ENCODE measurements at places on chromosomes 12 and 14.

GRCh38 chr12:112149596-112149995 lies 24.2 kb downstream of the TRAFD1 start:
- no peak for DNase-seq

DNA sequence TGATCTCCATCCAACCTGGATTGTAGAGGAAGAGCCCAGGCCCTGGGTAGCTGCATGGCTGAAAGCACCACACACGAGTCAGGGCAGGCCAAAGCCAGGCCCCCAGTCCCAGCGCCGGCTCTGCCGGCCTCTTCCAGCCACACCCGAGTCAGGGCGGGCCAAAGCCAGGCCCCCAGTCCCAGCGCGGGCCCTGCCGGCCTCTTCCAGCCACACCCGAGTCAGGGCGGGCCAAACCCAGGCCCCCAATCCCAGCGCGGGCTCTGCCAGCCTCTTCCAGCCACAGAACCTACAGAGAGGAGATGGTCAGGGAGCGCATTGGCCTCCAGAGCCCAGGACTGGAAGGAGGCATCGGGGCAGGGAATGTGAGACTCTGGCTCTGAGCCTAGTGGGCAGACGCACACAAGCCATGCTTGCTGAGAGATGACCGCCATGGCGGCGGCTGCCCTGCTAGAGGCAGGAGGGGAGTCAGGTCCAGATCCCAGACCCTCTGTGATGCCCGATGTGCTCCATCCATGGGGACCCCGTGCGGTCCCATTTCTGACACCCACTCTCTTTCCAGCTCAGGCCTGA lies 30.2 kb downstream of the BEGAIN start:
- no peak for DNase-seq

- DNase-seq, result no peak
Observed at GRCh38 chr14:97380539-97380941, 583.4 kb downstream of the VRK1 start.

GRCh38 chr14:105962532-105962931 lies 436.1 kb downstream of the TMEM121 start:
- no peak for DNase-seq

- DNase-seq, result no peak
Observed at GRCh38 chr14:35046751-35047536, 872 bp downstream of the FAM177A1 start.

DNA sequence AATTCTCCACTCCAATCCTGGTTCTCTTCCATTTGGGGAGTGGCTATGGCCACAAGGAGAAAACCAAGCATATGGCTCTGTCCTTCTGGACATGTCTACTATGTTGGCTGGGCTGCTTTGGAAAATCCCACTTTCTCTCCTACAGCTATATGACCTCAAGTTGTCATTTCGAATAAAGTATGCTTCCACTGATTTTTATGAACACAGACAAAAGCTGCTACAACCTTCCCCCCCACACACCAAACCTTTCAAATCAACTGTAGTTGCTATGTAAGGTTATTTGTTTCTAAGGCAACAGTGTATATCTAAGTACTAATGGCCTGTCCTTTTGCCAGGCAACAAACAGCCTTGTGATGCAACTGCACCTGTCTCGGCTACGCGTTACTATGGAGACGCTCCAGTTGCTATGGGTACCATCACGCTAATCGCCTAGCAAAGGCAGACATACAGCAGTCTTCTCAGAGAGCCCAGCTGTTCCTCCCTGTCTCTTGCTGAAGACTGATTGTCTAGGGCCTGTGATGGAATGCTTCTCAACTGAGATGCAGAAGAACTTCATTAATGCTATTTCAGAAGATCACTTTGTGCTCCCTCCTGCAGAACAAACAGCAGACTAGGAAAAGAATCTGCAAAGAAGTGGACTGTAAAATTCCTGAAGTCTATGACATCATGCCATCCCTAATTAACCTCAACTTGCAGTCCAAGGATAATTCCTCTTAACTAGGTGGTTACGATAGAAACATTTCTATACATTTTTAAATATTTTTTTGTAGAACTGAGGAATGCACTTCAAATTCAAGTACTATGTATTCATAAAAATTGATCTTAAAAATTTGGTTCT lies 67.6 kb downstream of the FOXN3 start:
- no peak for DNase-seq

DNA sequence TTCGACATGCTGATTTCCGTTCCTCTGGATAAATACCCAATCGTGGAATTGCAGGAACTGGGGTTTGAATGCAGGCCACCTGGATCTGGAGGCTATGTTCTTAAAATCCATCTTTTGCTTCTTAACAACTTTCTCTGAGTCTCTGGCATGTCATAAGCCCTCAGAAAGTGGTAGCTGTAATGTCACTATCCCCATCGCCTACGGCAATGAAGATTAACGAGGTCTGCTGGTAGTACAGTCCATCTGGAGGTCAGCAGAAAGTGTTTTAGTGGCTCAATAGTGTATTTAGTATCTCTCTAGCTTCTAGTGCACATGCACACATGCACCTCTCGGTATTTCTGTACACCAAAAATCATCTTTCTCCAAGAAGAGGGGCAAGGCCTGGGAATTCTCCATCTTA lies 130.3 kb upstream of the NOS1 start:
- no peak for DNase-seq

GRCh38 chr12:31234053-31234840 lies 91.7 kb downstream of the SINHCAF start:
- DNase-seq, result no peak

GRCh38 chr12:24084800-24085199 lies 135.3 kb upstream of the SOX5 start:
- no peak for DNase-seq

DNA sequence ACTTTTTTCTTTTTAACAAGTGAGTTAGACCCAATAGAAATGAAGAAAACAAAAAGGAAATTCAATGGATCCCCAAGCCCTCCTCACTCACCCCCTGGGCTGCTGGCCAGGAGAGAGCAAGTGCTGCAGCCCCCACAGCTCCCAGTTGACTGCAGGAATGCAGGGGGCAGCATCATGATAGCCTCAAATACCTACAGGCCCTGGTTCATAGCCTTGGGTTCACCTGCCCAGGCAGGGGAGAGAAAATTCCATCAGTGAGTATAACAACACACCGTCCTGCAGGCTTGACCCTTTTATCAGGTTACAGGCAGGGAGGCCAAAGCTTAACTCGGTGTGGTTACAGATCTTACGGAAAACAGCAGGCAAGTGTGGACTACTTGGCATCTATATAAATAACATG lies 76.3 kb downstream of the PHLDA1 start:
- DNase-seq, result no peak

- no peak for DNase-seq
Observed at GRCh38 chr12:131943876-131944275, 5.9 kb upstream of the EP400 start.

DNA sequence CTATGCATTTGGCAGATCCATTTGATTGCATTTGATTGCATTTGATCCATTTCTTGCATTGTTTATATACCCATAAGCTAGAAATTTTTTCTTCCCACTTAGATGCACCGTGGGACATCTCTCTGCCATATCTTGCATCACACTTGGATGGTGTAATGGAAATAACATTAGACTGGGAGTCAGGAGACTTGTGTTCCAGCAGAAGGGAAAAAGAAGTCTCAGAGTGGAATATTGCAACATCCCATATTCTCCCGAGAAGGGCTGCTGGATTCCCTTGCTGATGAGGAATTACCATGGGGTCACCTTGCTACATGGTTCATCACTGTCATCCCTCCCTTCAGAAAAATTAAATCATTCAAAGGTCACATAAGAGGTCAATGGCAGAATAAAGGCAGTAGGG lies 78.1 kb downstream of the KSR2 start:
- DNase-seq, result no peak

DNA sequence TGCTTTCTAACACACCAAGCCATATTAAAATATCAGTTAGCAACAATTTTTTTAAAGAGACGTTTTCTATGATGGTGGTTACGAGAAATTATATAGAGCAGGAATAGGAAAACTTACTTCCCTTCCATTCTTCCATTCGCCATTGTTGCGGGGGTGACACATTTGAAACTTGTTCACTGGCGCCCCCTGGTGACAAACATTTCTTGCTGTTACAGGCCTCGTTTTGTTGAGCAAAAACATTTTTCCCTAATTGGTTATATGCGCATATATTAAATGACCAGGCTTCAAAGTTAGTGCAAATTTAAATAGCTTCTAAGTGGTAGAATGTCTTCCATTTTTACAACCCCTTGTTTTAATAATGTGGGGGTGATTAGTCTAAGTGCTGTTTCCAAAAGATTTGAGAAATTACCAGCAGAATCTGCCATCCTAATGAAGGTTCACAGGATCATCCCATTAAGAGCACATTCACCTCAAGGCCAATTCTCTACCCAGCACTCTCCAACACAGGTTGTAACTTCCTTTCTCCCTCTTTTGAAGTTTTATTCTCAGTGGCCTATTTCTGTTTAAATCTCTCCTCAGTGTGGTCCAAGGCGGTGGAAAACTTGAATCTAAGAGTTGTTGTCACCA lies 1124.7 kb downstream of the FLRT2 start:
- no peak for DNase-seq

DNA sequence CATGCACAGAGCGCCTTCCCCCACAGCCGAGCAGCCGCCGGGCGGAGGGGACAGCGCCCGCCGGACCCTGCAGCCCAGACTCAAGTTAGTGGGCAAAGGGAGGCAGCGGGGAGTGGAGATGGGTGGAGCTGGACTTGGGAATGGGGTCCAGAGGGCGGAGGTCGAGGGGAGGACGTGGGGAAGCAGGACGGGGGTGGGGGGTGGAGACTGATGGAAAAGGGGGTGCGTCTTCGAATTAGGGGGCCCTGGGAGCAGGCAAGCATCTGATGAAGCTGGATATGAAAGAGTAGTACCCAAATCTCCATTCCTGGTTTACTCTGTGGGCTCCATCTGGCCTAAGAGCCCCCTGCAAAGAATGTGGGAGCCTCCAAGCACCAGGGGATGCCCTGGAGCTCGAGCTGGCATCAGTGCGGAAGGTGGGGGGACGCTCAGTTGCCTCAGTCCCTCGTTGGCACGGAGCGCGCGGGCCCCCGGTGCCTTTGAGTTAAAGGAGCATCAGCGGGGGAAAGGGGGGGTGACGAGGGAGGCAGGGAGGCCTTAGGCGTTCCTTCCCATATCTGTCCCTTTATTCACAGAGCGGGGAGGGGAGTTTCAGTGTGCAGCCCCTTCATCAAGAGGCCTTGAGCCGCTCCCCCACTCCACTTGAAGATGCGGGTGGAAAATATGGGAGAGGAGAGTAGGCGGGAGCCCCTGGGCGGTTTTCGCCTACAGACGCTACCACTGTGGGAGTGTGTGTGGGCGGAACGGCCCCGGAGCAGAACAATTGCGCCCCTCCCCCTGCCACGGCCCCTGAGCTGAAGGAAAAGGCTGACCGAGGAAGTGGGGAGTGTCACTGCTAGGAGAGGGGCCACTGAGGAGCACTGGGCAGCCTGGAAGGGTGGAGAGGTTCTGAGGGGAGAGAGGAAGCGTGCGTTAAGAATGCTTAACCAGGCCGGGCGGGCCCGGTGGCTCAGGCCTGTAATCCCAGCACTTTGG lies 644 bp downstream of the NAB2 start:
- peak; percentile 89 for DNase-seq

DNA sequence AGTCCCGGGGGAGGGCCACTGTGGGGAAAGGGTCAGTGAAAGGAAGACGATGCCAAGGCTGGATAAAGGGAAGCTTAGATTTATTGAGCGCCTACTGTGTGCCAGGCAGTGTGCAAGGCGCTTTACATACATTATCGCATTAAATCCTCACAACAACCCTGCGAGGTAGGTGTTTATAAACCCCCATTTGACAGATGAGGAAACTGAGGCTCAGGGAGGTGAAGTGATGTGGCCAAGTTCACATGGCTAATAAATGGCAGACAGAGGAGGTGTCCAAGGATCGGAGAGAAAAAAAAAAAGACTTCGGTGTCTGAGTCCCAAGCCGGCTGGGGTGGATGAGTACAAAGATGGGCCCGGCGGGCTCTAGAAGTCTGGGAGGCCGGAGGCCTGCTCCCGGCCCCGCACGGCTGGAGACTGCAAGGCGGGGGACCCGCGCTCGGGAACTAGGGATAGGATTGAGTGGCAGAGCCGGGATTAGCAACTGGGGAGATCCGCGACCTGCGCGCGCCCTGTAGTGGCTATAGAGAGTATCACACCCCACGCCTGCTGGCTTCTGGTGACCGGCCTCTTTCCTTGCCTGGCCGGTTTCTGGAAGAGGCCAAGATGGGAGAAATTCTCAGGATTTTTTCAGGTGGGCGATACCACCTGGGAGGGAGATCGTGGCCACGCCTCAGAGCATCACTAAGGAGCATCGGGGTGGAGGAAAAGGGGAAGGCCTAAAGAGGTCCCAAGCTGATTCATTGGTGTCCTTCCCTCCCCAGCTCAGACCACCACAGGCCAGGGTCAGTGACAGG lies 3.9 kb downstream of the DDN start:
- peak; percentile 90 for DNase-seq

Measured in Right ventricle myocardium inferior (tissue), 1 donor.